ENCODE measurements at places on chromosomes 7 and 10.

DNA sequence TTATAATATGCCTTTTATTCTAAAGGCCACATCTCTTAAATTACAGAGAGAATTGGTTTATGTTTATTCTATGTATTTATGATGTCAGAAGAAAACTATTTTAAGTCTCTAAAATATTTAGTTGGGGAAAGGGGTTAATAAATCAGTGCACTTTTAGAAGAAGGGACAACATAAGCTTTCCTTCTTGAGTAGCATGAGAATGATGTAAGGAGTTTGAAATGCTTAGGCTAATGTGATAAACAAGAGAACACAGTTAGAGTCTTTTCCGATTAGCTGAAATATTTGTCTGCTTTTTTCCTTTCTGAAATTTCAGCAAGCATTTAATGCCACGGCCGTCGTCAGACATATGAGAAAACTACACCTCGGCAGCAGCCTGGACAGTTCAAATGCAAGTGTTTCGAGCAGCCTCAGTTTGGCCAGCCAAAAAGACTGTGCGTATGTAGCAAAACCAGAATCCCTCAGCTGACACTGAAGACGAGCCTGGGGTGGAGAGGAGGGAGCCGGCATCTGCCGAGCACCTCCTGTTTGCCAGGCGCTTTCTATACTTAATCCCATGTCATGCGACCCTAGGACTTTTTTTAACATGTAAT is 176.2 kb downstream of the CCDC3 start:
- DNase-seq: no peak

- no peak for DNase-seq
Measured at GRCh38 chr7:28128608-28129007, 52.0 kb downstream of the JAZF1 start.

GRCh38 chr7:125436220-125436619 is 506.6 kb upstream of the POT1 start:
- no peak for DNase-seq

DNA sequence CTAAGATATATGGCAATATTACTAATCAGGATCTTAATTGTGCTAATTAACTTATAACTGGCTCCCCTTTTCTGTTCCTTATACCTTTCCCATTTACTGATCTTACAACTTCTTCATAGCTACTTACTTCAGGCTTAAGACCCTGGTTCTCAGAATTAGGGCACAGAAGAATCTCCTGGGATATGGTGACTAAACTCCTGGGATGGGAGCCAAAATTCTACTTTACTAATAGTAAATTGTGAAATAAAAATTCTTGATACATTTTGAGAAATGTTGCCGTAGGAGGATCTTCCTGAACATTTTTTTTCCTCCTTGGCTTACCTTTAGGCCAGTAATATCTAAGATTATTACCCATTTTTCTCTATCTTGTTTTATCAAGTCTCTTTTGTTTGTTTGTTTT is 309.5 kb downstream of the ATRNL1 start:
- DNase-seq: no peak

- DNase-seq: no peak
Measured at GRCh38 chr7:5709347-5709950, 72.0 kb downstream of the RNF216 start.

All from NCI-H1436 treated with DMSO at 0.1 percent for 48 hours (cell line).